ENCODE measurements at places on chromosomes 4 and X.

- no peak for DNase-seq
Observed at GRCh38 chr4:185502386-185502785, 30.9 kb upstream of the CCDC110 start.

GRCh38 chr4:10123227-10124101 lies 6.9 kb upstream of the WDR1 start:
- no peak for DNase-seq

DNA sequence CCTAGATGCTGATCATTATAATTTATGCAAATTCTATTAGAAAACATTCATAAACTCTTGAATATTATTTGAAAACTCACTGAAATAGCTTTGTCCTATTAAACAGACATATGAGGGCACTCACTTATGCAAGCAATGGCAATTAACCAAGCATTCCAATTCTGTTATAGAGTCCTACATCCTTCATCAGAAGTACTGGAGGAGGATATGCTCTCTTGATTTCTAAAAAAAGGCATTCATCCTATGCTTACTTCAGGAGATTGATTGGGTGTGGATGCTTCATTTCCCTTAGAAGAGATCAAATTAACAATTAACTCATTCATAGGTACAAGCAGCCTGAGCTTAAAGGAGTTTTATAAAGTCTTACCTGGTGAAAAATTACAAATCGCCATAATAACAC lies 1317.2 kb downstream of the PCDH7 start:
- no peak for DNase-seq

GRCh38 chr4:157172011-157172410 lies 48.5 kb upstream of the GRIA2 start:
- DNase-seq: no peak

DNA sequence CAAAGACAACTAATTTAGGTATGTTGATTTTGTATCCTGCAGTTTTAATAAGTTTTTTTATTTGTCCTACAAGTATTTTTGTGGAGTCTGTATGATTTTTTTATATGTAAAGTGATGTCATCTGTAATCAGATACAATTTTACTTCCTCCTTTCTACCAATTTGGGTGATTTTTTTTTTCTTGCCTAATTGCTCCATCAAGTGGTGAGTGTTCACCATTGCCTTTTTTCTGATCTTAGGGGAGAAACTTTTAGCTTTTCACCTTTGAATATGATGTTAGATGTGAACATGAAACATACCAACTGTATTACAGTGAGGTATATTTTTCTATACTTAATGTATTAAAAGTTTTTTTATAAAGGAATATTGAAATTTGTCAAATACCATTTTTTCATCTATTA lies 362.3 kb downstream of the PABPC4L start:
- DNase-seq: no peak

DNA sequence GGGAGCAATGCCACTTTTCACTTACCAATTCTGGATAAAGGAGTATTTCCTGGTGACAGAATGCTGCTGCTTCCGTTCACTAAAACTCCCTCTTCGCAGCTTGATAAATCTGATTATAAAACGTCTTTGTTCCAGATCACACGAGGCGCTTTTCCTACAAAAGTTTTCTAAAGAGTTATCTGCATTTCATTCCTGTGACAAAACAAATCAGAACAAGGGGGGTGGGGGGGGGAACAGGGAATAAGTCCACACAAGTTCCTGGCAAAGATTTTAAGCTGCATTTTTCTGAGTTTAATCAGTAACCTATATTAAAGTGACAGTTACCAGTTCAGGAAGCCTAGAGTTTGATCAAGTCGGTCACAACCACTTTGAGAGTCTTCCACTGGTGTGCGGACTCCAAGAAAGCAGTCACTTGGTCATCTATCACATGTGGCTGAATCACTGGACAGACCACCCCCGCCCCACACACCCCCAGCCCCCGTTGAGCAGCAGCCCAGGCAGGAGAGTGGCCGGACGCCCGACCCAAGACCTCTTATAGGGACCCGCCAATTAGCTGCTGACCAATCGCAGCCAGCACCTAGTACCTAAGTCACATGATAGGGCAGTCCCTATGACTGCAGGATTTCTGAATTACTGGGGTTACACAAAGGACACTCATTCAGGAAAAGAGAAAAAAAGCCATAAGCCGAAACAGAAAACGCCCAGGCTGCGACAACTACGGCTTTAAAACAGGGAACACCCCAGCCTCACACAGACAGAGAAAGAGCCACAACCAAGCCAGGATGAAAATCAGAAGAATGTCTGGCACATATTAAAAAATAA lies 569.3 kb upstream of the DIPK2B start:
- DNase-seq: peak; percentile 76

GRCh38 chr4:16092682-16093319 lies 9.0 kb upstream of the PROM1 start:
- no peak for DNase-seq

DNA sequence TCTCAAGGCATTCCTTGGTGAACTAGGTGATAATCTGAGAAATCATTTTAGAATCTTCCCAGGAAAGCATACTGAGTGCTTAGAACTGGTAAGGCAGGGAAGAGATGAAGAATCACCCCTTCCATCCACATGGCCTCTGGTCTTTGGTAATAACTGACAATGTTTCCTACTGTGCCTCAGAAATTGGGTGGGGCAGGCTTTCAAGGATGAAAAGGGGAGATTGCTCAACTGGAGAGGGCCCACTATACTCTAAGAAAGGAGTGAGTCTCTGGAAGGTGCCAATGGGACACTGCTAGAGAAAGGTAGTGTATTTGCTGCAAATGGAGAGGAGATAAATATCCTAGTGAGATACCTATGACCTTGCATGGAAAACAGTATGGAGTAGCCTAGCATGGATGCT lies 135.0 kb upstream of the SCML1 start:
- DNase-seq: no peak

Measured in kidney epithelial cell (primary cell).